Stimulated activated CD4-positive, alpha-beta T cell treated with anti-CD3 and anti-CD28 coated beads, Interleukin-12 subunit alpha, Interleukin-12 subunit beta, amount 100 ng/mL, for 4 hours (primary cell): ENCODE measurements at places on chromosomes 3 and 15.

DNA sequence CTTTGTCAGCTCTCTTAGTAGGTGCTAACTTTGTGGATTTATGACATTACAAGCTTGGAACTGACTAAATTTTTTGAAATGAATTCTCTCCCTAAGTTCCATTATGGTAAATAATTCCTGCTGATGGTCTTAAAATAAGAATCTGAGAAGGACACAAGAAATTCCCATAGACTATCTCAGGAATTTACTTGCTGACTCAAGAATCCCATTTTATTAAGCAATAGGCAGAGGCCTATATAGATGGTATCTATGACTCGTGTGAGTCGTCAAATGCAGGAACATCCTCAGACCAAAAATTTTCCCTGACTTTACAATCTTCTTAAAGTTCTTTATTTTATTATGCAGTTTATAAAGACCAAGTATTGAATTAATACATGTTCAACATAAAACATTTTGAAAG is 30.7 kb upstream of the CBLB start:
- DNase-seq: no peak

DNA sequence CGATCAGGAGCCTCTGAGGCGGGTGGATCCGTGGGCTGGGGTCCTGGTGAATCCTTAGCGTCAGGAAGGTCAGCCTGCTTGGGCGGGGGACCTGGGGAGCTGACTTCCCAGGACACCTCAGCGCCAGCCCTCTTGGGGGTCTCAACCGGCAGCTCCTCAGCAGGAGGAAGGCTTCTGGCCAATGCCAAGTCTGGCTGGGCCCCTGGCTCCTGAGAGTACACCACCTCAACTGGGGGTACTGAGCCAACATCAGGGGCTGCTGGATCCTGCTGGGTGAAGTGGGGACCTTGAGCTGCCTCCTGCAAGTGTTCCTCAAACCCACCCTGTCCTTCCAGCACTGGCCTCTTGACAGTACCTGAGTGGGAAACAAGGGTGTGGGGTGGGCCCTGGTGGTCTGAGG is 3.1 kb downstream of the PRRT3 start:
- no peak for DNase-seq

- DNase-seq: no peak
These were observed 50.1 kb downstream of the MAGI1 start for GRCh38 chr3:65988411-65989180.

- DNase-seq: no peak
These were observed 66.5 kb downstream of the ADAMTSL3 start for GRCh38 chr15:83720468-83720867.

GRCh38 chr3:149489060-149489690 is 14.7 kb downstream of the TM4SF4 start:
- DNase-seq: no peak

DNA sequence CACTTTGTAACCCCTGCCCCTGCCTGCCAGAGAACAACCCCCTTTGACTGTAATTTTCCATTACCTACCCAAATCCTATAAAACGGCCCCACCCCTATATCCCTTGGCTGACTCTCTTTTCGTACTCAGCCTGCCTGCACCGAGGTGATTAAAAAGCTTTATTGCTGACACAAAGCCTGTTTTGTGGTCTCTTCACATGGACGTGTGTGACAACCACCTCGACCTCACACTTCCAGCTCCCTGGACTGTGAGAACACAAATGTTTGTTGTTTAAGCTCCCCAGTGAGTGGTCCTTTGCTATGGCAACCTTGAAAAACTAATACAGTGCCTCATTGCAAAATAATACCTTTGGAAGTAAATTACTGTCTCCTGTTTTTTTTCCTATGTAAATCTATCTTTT is 299.2 kb upstream of the POU1F1 start:
- DNase-seq: no peak

DNA sequence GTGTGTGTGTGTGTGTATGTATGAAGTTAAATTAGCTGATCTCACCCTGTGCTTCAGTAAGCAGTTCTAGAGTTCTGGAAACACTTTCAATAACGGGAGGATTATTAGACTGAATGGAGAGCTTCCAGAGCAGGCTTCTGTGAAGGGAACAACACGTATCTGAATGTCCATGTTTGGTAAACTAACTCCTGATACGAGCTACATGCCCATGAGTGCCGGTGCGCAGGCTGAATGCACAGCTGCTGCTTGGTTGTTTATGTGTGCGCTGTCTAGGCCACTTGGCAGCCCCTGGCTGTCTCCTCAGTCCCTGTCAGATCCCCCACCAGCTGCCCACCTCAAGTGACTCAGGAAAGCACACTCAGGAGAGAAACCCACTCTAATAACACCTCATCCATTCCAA is 137.0 kb downstream of the EPHB1 start:
- no peak for DNase-seq

DNA sequence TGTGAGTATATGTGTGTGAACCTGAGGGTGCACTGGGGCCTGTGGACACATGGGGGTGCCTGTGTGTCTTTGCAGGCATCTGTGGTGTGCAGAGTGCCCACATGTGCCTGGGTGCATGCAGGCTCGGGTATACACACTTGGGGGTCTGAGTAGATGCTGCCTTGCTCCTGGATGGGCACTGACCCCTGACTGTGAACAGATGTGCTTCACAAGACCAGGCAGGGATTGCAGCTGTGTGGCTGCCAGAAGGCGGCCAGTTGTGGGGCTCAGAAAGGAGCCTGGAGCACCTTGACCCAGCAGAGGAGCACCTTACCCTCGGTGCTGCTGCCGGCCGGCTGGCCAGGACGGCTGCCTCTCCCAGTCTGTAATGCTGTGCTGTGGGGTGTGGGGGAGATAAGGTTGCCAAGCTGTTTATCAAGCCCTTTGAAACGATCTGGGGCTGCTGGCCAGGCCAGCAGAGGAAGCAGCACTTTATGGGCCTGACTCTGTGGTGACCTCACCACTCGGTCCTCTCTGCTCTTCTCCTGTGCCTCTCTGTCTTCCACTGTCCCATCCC is 55.5 kb upstream of the MRPS22 start:
- no peak for DNase-seq

- no peak for DNase-seq
These were observed 29.5 kb downstream of the CLEC3B start for GRCh38 chr3:45055411-45056143.

DNA sequence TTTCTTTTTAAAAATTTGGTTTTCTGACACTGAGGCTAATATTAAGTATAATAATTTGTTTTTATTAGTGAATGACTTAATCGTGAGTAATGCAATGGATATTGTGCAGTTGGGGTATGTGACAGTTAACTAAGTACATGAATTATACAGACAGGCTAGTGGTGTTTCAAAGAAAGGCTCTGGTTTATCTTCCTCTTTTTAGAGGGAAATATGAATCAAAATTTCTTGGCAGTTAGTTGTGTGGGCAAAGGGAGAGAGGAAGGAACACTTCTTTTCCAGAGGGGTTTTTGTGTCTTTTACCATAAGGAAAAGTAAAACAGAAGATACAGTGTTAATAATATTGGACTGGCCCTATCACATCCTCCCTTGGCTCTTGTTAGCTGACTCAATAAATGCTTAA is 2.7 kb downstream of the ZNF654 start:
- DNase-seq: no peak

DNA sequence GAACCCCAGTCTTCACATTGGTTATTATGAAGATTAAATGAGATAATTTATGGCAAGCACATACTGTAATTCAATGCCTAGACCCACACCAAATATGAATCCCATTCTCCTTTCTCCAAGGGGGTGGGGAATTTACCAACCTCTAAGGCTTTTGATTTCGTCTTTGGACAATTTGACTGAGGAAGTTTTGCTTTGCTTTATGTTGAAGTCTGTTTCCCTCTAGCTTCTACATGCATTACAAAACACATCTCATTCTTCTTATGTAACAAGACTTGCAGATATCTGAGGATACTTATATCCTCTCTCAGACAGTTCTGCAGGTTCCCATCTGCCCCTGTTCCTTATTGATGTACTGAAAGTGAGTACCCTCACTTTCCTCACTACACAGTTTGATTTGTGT is 12.2 kb downstream of the CD80 start:
- no peak for DNase-seq

- DNase-seq: no peak
These were observed 114.1 kb upstream of the GALNT15 start for GRCh38 chr3:16060358-16060852.

DNA sequence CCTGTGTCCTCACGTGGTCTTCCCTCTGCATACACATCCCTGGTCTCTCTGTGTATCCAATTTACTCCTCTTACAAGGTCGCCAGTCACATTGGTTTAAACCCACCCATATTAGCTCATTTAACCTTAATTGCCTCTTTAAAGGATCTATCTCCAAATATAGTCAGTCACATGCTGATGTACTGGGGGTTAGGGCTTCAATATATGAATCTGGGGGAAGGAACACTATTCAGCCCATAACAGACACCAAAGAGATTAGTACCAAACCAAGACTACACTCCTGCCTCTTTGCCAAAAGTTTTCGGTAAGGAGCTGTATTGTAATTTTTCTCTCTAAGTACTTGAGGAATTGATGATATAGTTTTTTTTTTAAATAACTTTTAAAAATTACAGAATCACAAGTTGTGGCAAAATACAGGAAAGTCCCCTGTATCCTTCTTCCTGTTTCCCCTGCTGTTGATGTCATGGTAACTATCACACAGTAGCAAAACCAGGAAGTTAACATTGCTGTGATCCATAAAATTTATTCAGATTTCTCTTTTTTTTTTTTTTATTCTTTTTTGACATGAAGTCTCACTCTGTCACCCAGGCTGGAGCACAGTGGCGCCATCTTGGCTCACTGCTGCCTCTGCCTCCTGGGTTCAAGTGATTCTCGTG is 67.8 kb downstream of the SLCO3A1 start:
- no peak for DNase-seq

DNA sequence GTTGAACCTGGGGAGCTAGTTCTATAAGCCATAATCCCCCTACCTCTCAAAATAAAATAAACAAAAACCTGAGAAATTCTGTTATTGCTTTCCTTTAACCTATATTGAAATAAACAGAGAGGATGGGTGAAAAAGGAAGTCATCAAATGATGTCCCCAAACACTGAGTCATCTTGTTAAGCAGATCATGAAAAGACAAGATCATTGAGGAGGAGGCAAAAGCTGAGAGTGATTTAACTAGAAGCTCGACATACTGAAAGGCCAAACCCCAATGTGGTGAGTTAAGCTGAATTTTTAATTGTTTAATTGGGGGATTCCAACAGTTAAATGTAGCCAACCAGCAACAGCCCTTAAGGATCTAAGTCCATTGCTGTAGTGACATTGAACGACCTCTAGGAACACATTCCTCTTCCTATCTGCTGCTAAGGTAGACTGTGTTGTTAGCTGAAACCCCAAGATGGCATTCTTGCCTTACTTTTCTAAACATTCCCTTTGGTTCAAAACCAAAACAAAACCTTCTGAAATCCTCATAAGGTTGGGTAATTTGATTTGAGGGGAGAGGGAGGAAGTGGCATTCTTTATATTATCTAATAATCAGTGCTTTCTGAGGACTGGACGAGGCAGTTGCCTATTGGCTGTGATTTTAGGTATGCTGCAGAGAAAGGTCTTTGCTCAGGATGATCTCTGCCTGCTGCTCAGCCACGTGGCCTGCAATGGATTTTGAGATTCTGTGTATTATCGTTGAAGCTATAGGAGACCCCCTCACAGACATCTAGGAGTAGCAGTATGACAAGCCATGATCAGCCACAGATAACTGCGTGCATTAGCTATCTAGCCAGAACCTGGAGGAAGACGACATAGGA is 62.7 kb upstream of the BNIP2 start:
- DNase-seq: no peak

DNA sequence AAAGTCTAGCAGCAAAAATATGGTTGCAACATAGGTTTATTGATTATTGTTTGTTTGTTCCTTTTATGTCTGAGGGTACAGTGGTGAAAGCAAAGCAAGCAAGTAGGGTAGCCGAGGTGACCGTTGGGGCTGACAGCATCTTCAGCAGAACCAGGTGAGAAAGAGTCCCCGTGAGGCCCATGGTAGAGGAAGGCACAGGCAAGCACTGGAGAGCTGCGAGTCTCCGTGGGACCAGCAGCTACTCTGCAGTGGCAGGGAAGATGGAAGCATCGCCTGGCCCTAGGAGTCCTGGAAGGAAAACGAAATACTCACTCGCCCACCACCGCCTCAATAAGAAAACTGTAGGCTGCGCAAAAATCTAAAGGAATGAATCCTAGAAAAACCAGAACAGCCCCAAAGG is 25.3 kb upstream of the GABRA5 start:
- no peak for DNase-seq

GRCh38 chr15:39345176-39345575 is 235.7 kb upstream of the THBS1 start:
- no peak for DNase-seq

GRCh38 chr15:89641053-89641452 is 14.2 kb downstream of the KIF7 start:
- no peak for DNase-seq

DNA sequence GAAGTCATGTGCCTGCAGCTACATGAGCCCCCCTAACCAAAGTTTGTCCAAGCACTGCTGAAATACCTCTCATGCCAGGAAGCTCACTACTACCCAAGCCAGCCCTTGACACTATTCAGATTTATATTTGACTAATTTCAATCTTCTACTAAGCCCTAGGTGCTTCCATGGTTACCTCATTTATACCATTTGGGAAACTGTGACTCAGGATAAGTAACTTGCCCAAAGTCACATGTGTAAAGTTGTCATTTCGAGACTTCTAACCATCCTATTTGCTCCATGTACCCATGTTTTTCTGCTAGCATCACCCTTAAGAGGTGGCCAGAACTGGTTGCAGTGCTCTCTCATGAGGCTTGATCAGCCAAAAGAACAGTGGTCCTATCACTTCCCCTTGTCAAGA is 20.7 kb upstream of the TIMP4 start:
- DNase-seq: no peak

GRCh38 chr3:111690242-111690641 is 95.1 kb upstream of the ZBED2 start:
- no peak for DNase-seq

DNA sequence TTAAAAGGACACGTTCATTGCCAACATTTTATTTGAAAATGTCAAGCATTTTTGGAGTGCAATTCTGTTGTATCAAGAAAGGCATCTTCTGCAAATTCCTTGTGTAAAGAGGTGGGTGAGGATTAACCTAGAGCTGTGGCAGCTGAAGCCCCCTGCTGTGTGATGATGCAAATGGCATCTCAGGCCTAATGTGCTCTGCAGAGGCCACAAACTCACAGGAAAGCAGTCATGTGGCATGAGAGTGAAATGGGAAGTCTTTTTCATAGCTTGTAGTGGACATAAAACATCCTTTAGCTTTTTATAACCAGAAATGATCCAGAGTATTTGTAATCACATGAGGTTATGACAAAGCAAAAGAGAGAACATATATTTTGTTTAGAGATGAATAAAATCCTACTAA is 6.4 kb downstream of the CADM2 start:
- DNase-seq: no peak

DNA sequence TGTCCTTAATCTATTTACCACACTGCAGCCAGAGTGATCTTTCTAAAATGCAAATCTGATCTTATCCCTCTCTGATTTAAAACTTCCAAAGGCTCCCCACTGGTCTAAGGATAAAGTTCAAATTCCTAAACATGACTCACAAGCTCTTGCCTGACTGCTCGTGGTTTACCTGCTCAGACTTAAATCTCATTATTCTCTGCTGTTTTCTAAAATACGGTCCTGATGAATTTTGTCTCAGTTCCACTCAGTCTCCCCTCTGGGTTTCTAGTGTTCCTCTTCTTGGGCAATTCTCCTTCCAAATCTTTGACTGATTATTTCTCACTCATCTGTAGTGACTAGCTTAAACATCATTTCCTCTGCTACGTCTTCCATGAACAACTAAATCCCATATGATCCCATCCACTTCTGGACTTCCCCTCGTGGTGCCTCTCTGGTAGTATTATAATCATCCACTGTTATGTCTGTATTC is 108.3 kb downstream of the P3H2 start:
- no peak for DNase-seq

- peak; percentile 28 for DNase-seq
These were observed at the start of gene DZIP1L for GRCh38 chr3:138114988-138115971. DZIP1L (minus strand) TSS chr3:138115608; CDS start chr3:138103971, 11,637 bp downstream.
